MM.1S (cell line): ENCODE measurements at places on chromosomes 1 and 21.

- no peak for DNase-seq
Measured at GRCh38 chr1:31541194-31541593, 35.1 kb upstream of the TINAGL1 start.

GRCh38 chr1:79859212-79859948 is 852.9 kb upstream of the ADGRL4 start:
- DNase-seq, result no peak

- no peak for DNase-seq
Measured at GRCh38 chr1:210440081-210440480, 111.4 kb downstream of the HHAT start.

DNA sequence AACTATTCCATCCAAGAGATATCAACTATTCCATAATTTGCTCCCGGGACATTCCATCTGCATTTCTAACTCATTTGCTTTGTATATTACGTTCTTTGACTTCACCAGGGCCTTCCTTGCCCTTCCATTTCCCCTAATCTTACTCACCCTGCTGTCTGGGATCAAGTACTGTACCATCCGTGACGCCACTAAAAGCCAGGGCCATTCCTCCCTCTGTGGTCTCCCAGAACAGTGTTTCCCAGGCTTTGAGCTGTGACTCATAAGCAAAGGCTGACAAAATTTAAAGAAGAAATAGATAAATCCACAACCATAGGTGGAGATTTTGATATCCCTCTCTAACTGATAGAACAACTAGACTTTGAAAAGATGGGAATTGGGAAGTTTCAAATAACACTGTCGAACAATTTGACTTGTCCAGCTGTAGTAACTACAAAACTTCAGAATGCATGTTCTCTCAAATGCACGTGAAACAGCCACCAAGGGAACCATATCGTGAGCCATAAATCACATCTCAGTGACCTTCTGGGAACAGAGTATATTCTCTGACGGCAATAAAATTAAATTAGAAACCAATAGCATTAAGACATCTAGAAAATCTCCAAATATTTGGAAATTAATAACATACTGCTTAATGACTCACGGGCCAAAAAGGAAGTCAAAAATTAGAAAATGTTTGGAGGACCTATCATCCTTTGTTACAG is 501.0 kb downstream of the SETD4 start:
- DNase-seq, result no peak

GRCh38 chr21:34004974-34005373 is 68.4 kb upstream of the MRPS6 start:
- DNase-seq, result no peak

DNA sequence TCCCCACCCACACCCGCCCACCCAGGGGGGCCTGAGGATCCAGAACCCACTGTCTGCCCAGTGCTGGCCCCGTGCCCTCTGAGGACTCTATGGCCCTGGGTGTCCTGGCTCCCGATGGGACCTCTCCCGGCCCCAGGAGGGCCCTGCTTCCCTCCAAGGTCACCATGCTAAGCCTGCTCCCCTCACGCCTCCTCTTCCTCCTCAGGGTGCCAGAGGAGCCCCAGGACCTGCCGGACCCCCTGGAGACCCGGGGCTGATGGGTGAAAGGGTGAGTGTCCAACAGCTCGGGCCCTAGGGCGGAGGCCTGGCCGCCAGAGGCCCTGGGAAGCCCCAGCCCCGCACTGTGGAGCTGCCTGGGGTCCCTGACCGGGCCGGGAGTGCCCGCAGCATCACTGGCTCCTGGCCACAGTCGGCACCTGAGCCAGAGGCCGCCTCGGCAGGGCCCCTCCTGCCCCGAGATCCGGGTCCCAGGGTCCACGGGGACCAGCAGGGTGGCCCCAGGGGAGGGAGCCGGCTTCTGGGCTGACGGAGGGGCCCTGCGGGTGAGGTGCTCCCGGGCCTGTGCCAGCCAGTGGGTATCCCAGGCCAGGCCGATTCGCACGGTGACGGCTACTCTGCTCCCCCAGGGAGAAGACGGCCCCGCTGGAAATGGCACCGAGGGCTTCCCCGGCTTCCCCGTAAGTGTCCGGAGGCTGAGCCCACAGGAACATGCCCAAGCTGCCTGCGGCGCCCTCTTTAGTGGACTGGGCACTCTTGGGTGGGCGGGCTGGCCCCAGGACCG is 16.1 kb downstream of the COL6A1 start:
- DNase-seq, result no peak

- DNase-seq, result no peak
Measured at GRCh38 chr21:14071902-14072734, 138.6 kb downstream of the LIPI start.

DNA sequence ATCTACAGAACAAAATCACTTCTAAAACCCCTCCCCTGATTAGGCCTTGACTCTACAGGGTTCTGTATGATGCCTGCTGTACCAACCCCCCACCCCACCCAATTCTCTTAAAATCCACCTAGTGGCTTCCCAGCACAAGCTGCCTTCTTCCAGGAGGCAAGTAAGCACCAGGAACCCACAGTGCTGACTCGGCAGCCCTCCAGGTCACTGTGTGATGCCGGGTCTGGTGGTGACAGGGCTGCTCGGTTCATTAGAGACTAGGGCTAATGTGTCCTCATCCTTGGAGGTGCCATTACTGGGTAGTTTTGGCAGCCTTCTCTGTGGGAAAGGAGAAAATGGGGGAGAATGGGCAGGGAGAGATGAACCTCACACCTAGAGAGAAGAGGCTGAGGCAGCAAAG is 363.5 kb downstream of the PTPRU start:
- no peak for DNase-seq

DNA sequence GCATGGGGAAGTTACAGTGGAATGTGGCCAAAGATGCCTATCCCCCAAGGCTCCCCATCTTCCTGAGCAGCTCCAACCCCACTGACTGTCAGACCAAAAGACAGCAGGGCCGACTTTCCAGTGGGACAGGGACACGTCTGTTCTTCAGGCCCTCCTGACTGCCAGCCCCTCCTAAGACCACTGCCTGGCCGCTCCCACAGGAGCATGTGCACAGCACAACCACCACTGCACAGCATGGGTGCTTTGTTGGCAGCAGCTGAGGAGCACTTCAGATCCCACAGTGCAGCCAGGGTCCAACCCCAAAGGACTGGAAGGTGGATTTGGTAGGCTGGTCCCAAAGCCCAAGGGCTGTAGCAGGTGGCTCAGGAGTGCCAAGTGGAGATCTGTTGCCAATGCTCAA is 648.3 kb upstream of the BRINP3 start:
- no peak for DNase-seq

- DNase-seq, result no peak
Measured at GRCh38 chr1:46822248-46822826, 23.5 kb downstream of the CYP4B1 start.

DNA sequence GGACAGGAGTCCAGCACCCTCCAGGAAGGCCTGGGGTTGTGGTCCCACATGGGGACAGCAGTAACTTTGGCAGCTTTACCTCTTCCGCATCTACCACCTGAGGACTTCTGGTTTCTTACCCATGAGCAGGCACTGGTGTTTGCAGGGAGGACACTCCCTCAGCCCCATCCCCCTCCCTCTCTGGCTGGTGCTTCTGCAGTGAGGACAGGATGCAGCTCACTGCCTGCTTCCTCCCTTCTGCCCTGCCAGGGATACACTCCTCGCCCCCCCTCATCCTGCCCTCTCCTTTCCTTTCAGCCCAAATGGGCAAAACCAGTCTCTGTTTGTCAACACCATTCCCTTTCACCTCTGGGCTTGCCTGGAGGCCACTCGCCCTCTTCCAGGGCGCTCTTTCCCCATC is 62.4 kb downstream of the KIRREL1 start:
- no peak for DNase-seq
